ENCODE measurements at places on chromosomes 1 and 21.

DNA sequence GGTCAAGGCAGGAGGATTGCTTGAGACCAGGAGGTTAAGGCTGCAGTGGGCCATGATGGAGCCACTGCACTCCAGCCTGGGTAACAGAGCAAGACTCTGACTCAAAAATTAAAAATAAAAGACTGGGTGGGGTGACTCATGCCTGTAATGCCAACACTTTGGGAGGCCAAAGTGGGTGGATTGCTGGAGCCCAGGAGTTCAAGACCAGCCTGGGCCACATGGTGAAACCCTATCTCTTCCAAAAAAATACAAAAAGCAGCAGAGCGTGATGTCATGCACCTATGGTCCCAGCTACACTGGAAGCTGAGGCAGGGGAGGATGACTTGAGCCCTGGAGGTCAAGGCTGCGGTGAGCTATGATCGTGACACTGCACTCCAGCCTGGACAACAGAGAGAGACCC lies 44.4 kb upstream of the COX20 start:
- DNase-seq = no peak

DNA sequence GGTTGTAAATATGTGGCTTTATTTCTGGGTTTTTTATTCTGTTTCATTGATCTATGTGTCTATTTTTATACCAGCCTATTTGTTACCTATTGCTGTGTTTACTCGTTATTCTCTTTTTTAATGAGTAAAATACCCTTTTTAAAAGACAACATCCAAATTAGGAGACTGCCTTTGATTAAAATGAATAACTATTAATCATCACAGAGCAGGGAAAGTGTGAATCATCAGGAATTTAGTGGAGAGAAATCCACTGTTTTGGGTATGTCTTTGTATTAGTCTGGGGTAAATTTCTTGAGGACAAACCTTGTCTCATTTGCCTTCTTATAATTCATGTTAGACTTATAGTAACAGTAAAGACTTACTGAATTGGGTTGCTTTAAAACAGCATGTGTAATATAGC lies 12.1 kb downstream of the DISC1 start:
- DNase-seq = no peak

DNA sequence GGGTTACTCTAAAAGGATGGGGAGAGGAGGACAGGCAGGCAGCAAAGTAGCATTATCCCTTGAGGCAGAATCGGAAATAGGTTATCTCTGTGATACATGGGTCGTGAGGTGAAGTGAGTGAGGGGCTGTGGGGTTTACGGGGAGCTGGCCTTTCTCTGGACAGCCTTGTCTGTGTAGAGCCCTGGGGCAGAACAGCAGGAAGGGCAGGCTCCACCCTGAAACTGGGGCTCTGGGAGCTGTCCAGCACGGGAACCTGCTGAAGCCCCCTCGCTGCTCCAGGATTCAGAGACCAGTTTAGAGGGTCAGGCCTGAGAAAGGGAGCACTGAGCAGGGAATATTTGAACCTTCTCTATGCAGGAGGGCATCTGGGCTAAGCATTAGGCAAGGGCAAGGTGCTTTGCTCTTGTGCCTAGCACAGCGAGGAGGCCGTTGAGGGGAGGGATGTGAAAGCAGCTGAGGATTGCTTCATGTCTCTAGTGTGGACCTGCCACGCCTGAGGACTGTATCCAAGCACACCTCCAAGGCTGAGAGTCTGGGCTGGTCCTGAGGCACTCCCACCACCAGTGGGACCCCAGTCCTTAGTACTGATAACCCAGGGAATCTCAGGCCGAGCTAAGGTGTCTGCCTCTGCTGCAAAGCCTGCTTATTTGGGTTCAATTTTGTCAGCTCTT lies 55.8 kb downstream of the NAV1 start:
- peak; percentile 83 for DNase-seq

DNA sequence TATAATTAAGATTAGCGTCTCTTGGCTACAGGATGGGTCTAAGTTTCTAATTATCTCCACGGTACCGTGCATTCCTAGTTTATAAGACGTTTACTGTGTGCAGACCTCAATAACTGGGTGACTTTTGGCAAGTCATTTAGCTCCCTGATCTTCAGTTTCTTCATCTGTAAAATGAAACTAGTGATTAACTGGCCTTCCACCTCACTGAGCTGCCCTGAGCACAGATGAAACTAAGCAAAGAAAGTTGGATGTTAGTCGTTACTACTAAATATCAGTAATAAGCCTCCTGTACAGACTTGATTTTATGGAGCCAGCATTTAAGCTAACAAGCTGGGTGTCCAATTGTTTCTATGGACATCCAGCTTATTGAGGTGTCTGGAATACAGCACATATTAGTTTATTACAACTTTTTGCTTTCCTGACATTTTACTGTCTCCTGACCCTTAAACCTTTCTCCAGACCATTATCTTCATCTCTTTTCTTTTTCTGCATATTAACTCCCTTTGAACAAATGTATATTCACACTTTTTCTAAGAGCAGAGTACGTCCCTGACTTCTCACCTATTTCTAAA lies 1.1 kb downstream of the CR2 start:
- DNase-seq = no peak

DNA sequence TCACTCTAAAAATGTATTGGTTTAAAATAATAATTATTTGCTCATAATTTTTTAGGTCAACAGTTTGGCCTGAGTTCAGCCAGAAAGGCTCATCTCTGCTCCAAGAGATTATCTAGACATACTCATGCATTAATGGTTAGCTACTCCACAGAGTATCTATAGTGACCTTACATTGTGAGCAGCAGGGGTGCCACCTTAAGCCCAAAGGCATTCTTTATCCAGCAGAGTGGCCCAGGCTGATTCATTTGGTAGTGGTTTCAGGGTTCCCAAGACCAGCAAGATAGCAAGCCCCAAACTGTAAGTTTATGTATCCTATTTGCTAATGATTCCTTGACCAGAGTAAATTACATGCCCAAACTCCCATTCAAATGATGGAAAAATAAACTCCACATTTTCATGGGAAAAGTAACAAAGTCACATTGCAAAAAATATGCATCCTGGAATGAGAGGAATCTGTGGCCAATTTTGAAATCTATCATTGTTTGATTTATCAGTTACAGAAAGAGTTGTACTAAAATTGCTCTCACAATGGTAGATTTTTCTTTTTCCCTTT lies 182.6 kb upstream of the KCNK2 start:
- DNase-seq = no peak

GRCh38 chr1:31760471-31761470 lies 3.4 kb downstream of the ADGRB2 start:
- peak; percentile 60 for DNase-seq

- peak; percentile 64 for DNase-seq
These were observed 29.4 kb upstream of the TRIM17 start for GRCh38 chr1:228445843-228446650.

GRCh38 chr21:38631676-38632075 lies 133.4 kb upstream of the ERG start:
- DNase-seq = no peak

DNA sequence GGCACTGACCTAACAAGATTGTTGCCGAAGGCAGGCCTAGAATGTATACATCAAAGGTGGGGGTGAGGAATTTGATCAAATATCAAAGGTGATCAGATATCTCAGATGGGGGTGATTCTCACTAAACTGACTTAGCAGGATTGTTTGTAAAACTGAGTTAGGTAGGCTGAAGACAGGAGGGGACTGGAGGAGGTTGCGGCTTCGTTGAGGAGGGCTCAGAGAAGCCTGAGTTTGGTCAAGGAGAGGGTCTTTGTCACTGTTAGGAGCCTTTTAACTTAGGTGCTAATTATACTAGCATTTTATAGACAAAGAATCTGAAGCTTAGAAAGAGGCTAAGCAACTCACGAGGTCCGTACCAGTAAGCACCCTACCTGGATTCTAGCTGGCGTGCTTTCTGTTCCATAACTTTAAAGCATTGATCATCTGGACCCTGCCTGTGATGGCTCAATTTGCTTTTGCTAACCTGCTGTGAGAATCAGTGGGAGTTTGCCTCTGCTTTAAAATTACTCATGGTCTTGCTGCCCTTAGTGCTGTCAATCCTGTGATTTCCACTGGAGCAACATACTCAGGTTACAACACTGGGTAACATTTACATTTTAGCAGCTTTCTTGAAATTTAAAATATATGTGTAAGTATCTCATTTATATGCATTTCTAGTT lies 49.8 kb downstream of the ITSN1 start:
- no peak for DNase-seq

DNA sequence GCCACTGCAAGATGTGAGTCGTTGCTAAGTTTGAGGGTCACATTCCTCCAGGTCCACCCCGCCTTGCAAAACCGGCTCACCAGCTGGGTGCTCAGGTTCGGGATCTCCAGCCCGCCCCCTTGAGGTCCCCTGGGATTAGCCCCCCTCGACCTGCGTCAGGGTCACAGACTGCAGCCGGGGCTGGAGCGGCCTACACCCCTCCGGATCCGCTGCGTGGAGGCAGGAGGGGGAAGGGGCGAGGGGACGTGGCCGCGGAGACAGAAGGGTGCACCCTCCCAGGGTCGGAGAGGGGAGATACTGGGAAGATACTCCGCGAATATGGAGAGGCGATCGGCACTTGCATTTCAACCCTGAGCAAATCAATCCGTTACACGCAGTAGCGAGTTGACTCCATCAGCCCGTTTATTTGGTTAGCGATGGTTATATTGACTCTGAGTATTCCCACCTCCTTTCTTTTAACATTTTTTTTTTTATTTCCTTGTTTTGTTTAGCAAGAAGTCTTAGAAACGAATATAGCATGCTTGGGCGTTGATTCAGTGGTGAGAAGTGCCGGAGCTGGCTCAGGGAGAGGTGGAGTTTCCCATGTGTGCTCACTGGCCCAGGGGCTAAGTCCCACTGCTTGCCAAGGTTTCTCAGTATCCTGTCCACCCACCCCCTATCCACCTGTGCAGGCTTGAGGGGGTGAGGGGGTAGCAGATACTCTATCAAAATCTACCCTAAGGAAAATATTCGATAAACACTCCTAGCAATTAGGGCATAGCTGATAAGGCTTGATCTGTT lies 997 bp downstream of the IFNAR2 start:
- peak; percentile 55 for DNase-seq

- no peak for DNase-seq
These were observed 25.7 kb downstream of the COA6 start for GRCh38 chr1:234398849-234399381.

DNA sequence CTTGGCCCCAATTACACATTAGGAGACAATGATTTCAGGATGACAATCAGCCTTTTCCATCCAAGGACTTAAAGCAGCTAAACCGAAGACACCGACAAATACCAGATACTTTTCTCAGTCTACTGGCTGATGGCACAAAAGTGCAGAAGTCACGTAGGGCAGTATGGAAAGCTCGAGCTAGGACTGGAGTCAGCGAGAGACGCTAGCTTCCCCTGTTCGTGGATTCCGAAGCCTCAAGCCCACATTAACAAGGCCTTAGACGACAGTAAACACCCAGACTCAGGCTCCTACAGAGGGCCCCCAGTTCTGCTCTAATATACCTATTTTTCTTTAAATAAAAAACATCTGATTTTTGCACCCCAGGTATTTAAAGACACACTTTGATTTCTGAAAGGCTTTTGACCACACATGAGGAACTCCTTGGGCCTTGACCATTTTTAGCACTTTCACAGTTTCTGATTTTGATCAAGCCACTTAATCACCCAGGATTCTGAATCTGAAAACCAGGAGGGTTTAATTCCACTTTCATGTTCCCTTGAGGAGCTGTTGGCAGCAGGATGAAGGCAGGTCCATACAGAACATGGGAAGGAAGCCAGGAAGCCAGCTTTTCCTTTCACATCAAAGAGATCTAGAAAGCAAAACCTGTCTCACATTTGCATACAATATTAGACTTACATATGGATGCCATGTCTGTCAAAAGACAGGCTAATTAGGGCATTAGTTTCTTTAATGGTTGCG lies 204.1 kb downstream of the GABPA start:
- DNase-seq = no peak

DNA sequence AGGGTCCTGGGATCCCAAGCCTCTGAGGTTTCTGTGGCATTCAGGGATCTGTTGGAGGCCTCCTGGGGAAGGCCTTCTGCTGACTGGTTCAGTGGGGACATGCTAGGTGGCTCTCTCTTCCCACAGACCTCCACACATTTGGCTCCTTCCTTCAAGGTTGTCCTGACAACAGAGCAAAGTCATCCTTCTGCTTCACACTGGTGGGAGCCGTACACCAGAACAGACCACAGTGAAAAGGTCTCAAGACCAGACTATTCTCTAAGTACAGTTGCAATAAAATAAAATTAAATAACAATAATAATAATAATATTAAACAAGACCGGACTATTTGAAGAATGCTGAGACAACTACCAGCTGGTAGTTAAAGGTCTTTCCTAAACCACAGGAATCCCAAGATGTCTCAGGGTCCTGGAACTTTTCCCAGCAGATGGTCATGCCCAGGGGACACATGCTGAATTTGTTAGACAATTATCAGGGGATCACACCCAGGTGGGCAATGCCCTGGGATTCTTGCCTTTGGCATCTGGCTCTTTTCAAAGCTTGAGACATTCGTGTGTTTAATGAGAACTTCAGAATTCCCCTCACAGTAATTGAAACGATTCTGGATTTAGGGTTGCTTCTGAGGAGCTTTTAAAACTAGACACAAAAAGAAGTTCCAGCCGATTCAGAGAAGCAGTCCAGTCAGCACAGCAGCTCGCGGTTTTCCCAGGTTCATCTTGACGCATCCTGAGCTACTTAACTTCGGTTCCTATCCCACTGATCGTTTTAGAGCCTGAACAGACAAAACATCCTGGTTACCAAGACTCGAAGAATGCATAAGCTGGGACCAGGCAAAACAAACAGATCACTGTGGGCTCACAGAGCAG lies 22.9 kb downstream of the HTR1D start:
- peak; percentile 56 for DNase-seq

DNA sequence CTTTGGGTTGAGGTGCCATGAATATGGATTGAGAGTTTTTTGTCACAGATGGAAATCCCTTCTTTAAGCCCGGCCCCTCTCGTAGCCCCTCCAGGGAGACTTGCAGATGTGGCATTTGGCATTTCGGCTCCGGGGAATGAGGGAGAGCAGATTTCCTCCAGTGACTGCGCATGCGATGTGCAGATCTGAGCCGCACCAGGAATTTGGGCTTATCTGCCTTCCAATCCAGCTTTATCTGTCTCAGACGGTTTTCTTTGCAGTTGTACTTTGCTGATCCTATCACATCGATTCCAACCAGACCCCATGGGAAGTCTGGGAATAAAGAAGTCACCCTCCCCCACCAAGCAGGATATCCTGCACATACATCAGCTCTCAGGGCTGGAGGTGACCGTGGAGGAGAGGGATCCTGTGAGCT lies 11.7 kb downstream of the KIF26B start:
- DNase-seq = peak; percentile 81

- no peak for DNase-seq
These were observed 240.9 kb downstream of the CAMTA1 start for GRCh38 chr1:7026169-7026568.

DNA sequence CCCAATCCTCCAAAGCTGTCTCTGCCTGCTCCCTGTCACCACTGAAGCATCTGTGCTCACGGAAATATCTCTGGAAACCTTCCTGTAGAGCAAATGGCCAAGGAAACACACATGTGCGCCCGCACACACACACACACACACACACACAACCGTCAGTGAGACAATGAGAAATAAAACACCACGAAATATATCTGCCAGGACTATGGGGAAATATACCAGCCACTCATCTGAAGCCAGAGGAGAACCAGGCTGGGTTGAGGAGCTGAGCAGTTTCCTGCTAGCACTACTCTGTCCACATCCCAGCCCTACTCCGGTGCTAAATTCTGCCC lies 25.1 kb upstream of the PLXNA2 start:
- no peak for DNase-seq
